Esophagus squamous epithelium (tissue), 5 donors: ENCODE measurements at places on chromosomes 7 and 10.

DNA sequence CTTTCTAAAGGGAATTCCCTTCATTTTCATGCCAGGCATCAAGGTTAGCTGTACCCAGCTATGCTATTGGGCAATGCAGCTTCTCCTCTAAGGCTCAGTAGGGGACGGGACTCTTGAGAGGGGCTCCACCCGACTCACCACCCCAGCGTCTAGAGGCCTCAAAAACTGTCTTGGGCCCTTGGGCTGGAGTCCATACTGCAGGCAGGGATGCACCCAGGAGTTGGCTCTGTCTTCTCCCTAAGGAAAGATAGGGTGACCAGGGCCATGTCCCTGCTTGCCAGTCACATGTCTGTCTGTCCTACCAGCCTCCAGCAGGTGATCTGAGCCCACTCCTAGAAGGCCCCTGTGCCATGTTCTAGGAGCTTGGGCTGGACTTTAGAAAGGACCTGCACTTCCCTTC lies 1.2 kb downstream of the OPN4 start:
- DNase-seq, result no peak

DNA sequence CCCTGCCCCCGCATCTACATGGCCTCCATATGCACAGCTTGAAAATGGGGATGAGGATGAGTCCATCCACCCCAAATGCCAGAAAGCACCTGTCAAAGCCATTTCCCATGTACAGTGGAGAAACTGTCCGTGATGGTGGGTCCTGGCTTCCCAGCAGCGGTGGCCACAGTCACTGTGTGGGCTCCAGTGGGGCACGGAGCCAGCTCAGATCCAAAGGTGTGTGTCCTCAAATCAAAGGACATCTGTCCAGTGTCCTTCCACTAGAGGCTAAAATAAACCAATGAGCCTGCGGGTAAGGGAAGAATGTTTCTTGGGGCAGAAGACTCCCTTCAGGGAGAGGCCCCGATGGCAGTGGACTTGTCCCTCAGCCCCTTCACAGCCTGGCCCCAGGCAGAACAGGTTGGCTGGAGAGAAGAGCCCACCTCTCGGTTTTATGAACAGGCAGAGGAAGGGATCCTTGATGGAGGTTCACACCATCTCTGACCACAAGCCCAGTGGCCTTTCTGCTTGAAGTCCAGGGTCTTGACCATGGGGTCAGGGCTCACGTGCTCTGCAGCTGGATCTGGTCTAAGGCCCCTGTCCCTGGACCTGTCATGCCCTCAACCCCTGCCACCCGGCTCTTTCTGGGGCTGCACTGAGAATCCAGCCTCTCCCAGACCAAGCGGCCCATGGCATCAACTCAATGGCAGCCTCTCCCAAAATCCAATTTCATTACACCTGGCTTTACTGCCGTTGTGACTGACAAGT lies 106.9 kb downstream of the TCERG1L start:
- no peak for DNase-seq

GRCh38 chr10:38147686-38148085 lies 53.5 kb downstream of the ZNF37A start:
- no peak for DNase-seq

GRCh38 chr7:75842836-75843446 lies 29.3 kb upstream of the CCL24 start:
- no peak for DNase-seq
